ENCODE measurements at places on chromosomes 1 and 21.

GRCh38 chr21:44455524-44456213 is 359 bp downstream of the LRRC3 start:
- peak overlapping the region; percentile 72 for H3K4me3 ChIP-seq
- no peaks in the 10 kb centered on the region for H3K4me1 ChIP-seq
- peaks cover 8% of the 10 kb centered on the region for H3K27me3 ChIP-seq
- DNase-seq: peak; percentile 28
- no peaks in the 10 kb centered on the region for H3K36me3 ChIP-seq

DNA sequence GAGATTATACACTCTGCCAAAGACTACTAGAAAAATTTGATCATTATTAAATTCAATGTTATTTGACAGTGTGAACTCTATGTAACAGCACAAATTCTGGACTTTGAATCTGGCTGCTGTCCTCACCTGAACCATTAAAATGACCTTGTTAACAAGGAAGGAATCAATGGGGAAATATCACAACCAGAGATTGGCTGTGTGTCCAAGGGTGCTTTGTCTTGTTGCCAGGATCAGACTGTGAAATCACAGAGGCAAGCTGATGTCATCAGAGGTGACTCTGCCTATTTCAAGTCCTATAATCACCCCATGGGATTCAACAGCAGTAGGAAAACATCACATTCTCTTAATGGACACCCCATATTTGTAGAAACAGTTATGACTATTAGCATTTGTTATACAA is 46.8 kb downstream of the ADAMTS5 start:
- no peaks in the 10 kb centered on the region for H3K27me3 ChIP-seq
- DNase-seq: no peak
- H3K4me3 ChIP-seq: no peak overlapping the region
- no peaks in the 10 kb centered on the region for H3K36me3 ChIP-seq
- H3K4me1 ChIP-seq: no peaks in the 10 kb centered on the region

GRCh38 chr1:77282866-77283539 is 1.2 kb downstream of the AK5 start:
- H3K36me3 ChIP-seq: no peaks in the 10 kb centered on the region
- peak overlapping the region; percentile 32 for H3K4me3 ChIP-seq
- peaks cover 10% of the 10 kb centered on the region for H3K4me1 ChIP-seq
- no peak overlapping the region for H3K27ac ChIP-seq
- peaks cover 65% of the 10 kb centered on the region for H3K27me3 ChIP-seq

DNA sequence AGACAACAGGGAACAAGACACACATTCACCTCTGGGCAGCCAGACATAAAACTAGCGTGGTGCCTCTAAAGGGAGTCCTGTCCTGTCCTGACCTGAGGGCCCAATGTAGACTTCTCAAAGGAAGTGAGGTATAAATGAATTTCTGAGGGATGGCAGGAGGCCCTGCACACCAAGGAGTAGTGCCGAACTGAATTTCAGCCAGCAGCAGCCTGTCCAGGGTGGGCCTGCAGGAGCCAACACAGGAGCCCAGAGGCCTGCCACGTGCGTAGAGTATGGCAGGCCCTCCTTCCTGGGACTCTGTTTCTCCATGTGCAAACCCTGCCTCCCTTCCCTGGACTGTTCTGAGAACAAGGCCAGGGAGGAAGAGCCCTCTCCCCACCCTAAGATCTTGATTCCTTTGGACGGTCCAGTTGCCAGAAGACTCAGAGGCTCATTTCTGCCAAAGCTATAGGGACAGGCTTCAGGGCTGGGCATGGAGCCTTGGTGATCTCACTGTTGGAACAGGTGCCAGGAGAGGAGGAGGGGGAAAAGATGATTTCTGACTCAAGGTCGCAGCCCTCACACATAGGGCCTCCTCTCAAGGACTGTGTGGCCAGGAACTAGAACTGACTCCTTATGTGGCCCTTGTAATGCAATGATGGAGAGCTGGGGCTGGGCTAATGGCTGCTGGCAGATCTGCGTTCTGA is 1.8 kb upstream of the FABP3 start:
- H3K27me3 ChIP-seq: no peaks in the 10 kb centered on the region
- H3K4me1 ChIP-seq: peaks cover 14% of the 10 kb centered on the region
- no peaks in the 10 kb centered on the region for H3K36me3 ChIP-seq
- H3K27ac ChIP-seq: no peak overlapping the region
- H3K4me3 ChIP-seq: no peak overlapping the region
- DNase-seq: no peak

DNA sequence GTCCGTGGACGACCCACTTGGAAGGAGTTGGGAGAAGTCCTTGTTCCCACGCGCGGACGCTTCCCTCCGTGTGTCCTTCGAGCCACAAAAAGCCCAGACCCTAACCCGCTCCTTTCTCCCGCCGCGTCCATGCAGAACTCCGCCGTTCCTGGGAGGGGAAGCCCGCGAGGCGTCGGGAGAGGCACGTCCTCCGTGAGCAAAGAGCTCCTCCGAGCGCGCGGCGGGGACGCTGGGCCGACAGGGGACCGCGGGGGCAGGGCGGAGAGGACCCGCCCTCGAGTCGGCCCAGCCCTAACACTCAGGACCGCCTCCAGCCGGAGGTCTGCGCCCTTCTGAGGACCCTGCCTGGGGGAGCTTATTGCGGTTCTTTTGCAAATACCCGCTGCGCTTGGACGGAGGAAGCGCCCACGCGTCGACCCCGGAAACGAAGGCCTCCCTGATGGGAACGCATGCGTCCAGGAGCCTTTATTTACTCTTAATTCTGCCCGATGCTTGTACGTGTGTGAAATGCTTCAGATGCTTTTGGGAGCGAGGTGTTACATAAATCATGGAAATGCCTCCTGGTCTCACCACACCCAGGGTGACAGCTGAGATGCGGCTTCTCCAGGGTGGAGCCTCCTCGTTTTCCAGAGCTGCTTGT is 32.4 kb downstream of the PRMT2 start:
- H3K27me3 ChIP-seq: no peaks in the 10 kb centered on the region
- DNase-seq: no peak
- peak overlapping the region; percentile 69 for H3K4me3 ChIP-seq
- no peak overlapping the region for H3K27ac ChIP-seq
- H3K36me3 ChIP-seq: peaks cover 18% of the 10 kb centered on the region

GRCh38 chr21:44940116-44940631 is 345 bp downstream of the SLX9 start:
- peak overlapping the region; percentile 80 for H3K27ac ChIP-seq
- peak overlapping the region; percentile 78 for H3K4me3 ChIP-seq
- H3K36me3 ChIP-seq: peaks cover 3% of the 10 kb centered on the region
- no peaks in the 10 kb centered on the region for H3K27me3 ChIP-seq
- H3K4me1 ChIP-seq: peaks cover 37% of the 10 kb centered on the region

- H3K4me1 ChIP-seq: peaks cover 19% of the 10 kb centered on the region
- DNase-seq: no peak
- no peaks in the 10 kb centered on the region for H3K27me3 ChIP-seq
- H3K27ac ChIP-seq: no peak overlapping the region
- H3K36me3 ChIP-seq: peaks cover 10% of the 10 kb centered on the region
- H3K4me3 ChIP-seq: no peak overlapping the region
These were observed 2.8 kb downstream of the STPG1 start for GRCh38 chr1:24410750-24411149.

DNA sequence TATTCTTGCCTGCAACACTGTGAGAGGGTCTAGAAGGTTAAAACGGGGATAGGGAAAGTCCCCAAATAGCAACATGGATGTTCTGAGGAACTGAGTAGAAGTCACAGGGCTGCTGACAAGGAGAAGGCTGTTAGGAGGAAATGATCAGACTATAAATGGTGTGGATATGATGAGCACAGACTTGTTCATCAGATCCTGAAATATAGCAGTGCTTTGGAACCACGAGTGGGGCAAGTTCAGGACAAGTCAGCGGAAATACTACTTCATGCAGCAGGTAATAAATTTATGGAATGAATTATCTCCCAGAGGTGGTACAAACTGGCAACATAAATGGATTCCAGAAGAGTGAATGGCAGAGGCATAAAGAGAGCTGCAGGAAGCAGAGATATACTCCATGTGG is 3.2 kb upstream of the KIAA0040 start:
- H3K36me3 ChIP-seq: no peaks in the 10 kb centered on the region
- no peaks in the 10 kb centered on the region for H3K27me3 ChIP-seq
- H3K4me1 ChIP-seq: peaks cover 14% of the 10 kb centered on the region
- no peak overlapping the region for H3K4me3 ChIP-seq
- DNase-seq: no peak

DNA sequence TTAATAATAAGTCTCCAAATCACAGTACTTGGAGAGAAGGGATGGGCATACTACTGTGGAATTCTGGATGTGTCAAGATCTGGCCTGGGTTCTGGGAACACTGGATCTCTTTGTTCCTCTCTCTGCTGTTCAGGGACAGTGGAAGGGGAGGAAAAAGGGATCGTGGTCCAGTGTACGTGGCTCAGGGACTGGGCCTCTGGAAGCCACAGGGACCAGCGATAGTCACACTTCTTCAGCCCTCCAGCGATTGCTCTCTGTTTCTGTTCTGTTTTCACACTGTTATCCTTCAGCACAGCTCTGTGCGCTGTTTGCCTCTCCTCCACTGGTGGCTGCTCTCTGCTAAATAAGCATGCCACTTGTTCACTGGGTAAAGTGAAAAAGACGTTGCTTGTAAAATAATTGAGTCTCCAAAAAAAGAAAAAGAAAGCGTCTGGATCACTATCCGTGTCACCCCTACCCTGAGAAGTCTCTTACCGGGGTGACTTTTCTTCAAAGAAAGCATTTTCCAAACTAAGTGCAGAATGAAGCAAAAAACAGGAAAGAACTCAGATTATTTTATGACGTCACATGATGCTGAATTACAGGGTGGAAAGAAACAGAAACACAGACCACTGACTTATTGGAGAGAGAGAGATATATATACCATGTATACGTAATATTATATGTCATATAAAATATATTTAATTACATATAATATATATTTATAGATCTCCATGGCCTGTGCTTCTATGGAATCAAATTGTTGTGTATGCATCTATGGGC is 279.4 kb downstream of the RGS7 start:
- H3K4me1 ChIP-seq: no peaks in the 10 kb centered on the region
- H3K4me3 ChIP-seq: no peak overlapping the region
- H3K27ac ChIP-seq: no peak overlapping the region
- no peaks in the 10 kb centered on the region for H3K36me3 ChIP-seq

DNA sequence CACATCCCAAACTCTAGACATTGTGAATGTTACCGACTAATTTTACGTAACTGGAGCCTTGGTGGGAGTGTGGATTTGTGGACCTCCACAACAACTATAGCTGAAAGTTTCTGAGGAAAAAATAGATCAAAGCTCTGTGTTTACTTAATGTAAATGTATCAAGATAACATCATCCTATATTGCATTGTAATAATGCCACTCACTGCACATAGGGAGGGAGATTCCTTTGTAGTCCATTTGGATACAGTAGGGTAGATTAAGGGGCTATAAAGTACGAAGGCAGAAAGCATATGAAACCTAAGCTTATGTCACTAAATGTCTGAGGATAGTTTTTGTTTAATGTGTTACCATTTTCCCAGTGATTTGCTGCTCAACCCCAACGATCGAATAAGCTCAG is 273.4 kb downstream of the TM2D1 start:
- H3K4me3 ChIP-seq: no peak overlapping the region
- H3K27ac ChIP-seq: no peak overlapping the region
- H3K27me3 ChIP-seq: no peaks in the 10 kb centered on the region
- peaks cover 10% of the 10 kb centered on the region for H3K36me3 ChIP-seq
- peaks cover 11% of the 10 kb centered on the region for H3K4me1 ChIP-seq
- DNase-seq: no peak

GRCh38 chr1:202217516-202217915 is 23.9 kb downstream of the LGR6 start:
- H3K27ac ChIP-seq: peak overlapping the region; percentile 68
- H3K4me1 ChIP-seq: peaks cover 39% of the 10 kb centered on the region
- peaks cover 67% of the 10 kb centered on the region for H3K27me3 ChIP-seq
- H3K4me3 ChIP-seq: no peak overlapping the region
- peaks cover 3% of the 10 kb centered on the region for H3K36me3 ChIP-seq

- no peak for DNase-seq
- H3K4me1 ChIP-seq: no peaks in the 10 kb centered on the region
- H3K4me3 ChIP-seq: no peak overlapping the region
- H3K27ac ChIP-seq: no peak overlapping the region
- no peaks in the 10 kb centered on the region for H3K27me3 ChIP-seq
These were observed 18.9 kb downstream of the ADGRL2 start for GRCh38 chr1:81819613-81820012.

- peaks cover 2% of the 10 kb centered on the region for H3K27me3 ChIP-seq
- no peaks in the 10 kb centered on the region for H3K4me1 ChIP-seq
- no peak overlapping the region for H3K4me3 ChIP-seq
- no peaks in the 10 kb centered on the region for H3K36me3 ChIP-seq
- no peak overlapping the region for H3K27ac ChIP-seq
These were observed 37.4 kb upstream of the ACTRT2 start for GRCh38 chr1:2983706-2984398.

- H3K36me3 ChIP-seq: no peaks in the 10 kb centered on the region
- DNase-seq: no peak
- H3K27ac ChIP-seq: no peak overlapping the region
- peaks cover 11% of the 10 kb centered on the region for H3K4me1 ChIP-seq
- peaks cover 25% of the 10 kb centered on the region for H3K27me3 ChIP-seq
These were observed 29.6 kb downstream of the DMBX1 start for GRCh38 chr1:46519209-46519608.

GRCh38 chr1:12461754-12462153 is 156.3 kb downstream of the DHRS3 start:
- no peak overlapping the region for H3K27ac ChIP-seq
- H3K4me3 ChIP-seq: no peak overlapping the region
- no peak for DNase-seq
- peaks cover 16% of the 10 kb centered on the region for H3K4me1 ChIP-seq
- peaks cover 36% of the 10 kb centered on the region for H3K36me3 ChIP-seq

DNA sequence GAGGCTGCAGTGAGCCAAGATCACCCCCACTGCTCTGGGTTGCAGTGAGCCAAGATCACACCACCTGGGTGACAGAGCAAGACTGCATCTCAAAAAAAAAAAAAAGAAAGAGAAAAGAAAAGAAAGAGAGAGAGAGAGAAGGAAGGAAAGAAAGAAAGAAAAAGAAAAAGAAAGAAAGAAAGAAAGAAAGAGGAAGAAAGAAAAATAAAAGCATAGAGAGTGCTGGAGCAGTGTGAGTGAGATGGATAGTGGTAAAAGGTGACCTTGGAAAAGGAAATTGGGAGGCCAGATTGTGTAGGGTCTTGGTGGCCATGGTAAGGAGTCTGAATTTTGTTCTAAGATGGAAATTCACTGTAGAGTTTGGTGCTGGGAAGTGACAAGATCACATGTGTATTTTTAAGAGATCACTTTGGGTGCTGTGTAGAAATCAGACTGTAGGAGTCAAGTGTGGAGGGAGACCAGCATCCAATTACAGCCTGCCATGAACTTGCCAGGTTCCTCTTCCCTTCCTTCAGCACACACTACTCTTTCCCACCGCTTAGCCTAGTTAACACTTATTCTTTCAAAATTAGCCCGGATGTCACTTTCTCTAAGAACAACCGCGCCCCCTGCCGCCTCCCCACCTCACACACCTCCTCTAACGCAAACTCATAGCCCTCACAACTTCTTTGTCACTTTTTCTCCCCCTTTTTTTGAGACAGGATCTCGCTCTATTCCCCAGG is 17.9 kb downstream of the MTX1 start:
- peak; percentile 76 for DNase-seq
- peak overlapping the region; percentile 88 for H3K4me3 ChIP-seq
- H3K4me1 ChIP-seq: peaks cover 12% of the 10 kb centered on the region
- no peaks in the 10 kb centered on the region for H3K27me3 ChIP-seq
- H3K36me3 ChIP-seq: peaks cover 12% of the 10 kb centered on the region
